IMR-90 (cell line): ENCODE measurements at places on chromosomes 6 and 20. TPM values are rescaled to one million over a fixed set of nuclear protein-coding genes. Genes with fewer than 3 reads are reported as not detected.

DNA sequence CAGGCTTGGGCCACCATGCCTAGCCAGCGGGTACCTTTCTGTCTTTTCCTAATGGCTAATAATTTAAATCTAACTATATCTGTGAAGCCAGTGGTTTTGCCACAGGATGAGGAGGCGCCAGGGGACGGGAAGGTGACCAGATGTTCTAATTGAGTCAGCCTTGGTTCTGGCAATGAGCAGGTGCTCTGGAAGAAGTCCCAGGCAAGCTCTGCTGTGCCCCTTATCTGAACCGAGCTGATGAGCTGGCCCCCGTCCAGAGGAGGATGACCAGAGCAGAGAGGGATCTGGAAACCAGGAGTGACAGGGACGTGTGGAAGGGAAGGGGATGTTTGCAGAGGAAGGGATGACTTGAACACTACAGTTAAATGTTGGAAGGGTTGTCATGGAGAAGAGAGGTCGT is 46.7 kb downstream of the SLC35D3 start:
- DNase-seq = no peak

CRISP2 gene
- not detected in 2 replicates for total RNA-seq

HLA-DQB2 gene
- not detected in 2 replicates for total RNA-seq

- peak; percentile 57 for DNase-seq
Observed at GRCh38 chr6:4615891-4616290, 160.3 kb upstream of the CDYL start.

DNA sequence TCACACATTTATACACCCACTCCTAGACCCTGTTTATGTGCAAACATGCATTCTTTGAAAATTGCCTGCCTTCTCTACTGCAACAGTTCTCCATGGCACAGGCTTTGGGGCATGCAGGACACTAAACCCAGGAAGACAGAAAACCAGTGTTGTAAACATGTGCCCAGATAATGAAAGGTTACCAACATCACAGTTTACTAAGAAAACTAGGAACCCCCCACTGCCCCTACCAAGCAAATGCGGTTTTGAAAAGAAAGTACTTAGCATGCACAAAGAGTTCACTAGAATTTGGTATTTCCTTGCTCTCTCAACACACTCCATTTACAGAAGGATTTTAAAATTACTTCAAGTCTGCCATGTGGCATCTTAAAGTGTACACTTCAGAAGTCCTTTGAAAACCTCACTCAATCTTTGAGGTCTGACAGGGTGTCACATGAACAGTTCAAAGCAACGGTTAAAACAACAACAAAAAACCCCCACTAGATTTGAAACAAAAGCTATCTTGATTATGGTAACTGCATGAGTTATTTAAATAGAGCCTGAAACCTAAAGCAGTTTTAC is 245.0 kb downstream of the GMPR start:
- DNase-seq = no peak

DNA sequence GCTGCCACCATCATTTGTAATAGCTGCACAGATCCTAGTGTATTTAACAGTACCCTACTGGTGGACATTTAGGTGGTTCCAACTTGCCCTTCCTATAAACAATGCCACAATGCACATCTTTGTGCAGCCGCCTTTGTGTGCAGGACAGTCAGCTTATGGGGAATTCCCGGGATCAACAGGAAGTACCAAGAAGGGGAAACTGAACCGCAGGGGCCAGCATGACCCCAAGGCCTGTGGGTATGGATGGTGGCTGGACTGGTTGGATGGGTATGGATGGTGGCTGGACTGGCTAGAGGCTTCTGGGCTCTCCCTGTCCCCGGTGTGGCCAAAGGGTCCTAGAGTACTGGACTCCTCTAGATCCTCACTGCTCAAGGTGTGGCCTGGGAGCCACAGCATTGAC is 46.7 kb downstream of the CEBPB start:
- no peak for DNase-seq

GRCh38 chr6:12595161-12595811 is 121.3 kb upstream of the PHACTR1 start:
- peak; percentile 52 for DNase-seq

DNA sequence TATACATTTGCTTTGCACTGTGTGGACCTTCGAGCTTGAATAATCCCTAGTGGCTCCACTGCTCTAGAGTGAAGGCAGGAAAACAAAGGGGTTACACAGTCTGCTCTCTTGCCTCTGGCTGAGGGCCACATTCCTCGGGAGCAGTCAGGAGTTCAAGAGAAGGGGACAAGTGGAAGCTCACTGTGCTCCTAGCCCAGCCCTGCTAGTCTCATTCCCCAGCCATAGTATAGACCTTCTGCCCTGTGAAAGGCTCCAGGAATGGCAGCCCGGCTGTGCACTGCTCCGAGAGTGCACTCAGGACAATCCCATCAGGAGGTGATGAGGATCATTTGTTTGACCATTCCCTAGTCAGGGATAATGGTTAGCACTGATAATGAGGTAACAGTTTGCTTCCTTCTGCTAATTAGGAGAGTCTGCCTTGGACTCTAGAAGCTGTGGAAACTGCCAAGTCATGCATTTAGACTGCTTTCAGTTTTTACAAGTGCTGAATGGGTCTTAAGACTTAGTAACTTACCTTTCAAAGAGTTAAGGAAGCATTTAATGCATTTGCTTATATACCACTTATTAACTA is 8.5 kb downstream of the IYD start:
- DNase-seq = no peak

GRCh38 chr20:39036851-39037250 is 74.7 kb downstream of the DHX35 start:
- peak; percentile 81 for DNase-seq

CBLN4 gene
- total RNA-seq = not detected in 2 replicates
